ENCODE measurements at places on chromosomes 2 and 18.

GRCh38 chr2:218567797-218568189, 358 bp downstream of the USP37 start:
- peak; percentile 51 for DNase-seq

DNA sequence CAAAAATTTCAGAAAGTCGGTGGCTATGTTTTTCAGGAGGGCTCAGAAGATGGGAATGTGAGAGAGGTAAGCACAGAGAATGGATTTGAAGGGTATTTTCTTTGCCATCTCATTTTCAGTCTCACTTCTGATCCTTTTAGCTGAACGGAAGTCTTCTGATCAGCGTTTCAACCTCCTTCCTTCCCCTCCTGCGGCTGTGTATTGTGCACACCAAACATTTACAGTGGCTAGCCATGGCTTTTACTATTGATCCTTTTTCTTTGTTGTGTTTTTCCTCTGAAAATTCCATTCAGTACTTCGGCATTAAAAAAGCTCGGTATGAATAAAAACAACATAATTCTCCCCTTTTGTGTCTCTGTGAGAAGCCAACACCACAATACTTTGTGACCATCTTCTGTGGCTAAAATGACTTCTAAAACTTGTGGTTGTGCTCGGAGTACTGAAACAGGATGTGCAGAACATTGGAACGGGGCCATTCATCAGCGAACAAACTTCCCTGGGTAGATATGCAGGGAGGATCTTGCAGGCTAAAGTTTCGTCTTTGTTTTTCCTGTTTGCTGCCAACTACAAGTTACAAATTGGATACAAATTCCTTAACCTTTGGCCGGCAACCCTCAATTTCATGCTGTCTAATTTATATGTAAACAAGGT, 260.8 kb upstream of the FAM98A start:
- no peak for DNase-seq

GRCh38 chr18:76351961-76352581, 143.0 kb downstream of the ZNF516 start:
- no peak for DNase-seq

GRCh38 chr2:168528469-168528868, 72.4 kb downstream of the CERS6 start:
- DNase-seq, result no peak

DNA sequence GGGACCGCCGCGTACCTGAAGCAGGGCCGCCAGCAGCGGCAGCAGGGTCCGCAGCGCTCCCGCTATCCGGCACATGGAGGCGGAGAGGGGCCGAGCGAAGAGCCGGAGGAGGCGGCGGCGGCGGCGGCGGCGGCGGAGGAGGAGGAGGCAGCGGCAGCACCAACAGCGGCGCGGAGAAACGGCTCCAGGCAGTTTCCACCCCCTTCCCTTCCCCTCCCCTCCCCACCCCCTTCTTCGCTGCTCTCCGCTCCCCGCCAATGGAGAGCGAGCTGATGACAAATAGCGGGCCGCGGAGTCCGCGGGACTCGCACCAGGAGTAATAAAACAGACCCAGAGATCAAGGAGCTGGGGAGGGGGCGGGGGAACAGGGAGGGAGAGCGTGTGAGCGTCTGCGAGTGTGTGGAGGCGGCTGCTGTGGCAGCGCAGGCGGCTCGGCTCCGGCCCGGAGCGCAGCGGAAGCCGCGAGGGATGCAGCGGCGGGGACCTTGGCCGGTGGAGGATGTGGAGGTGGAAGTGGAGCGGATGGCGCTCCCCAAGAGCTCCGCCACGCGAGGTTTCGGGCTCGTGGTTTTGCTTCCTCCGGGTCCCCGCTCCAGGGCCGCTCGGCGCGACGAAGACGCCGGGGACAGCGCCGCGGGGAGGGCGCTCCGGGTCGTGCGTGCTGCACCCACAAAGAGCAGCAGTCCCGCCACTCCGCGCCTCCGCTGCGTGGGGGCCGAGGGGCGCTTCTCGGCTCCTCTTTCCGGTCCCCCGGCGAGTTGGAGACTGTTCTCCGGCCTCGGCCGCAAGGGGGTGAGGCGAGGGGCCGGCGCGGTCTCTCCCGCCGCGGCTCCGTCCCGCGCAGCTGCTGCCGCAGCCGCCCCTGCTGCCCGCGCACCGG, at the start of gene CDH2:
Gene CDH2 (minus strand): TSS at position 183 of the 880 bp plus-strand sequence. CDS start 108 bp downstream, at position 75.
- no peak for DNase-seq

GRCh38 chr18:10057894-10058791, 144.3 kb downstream of the VAPA start:
- no peak for DNase-seq

DNA sequence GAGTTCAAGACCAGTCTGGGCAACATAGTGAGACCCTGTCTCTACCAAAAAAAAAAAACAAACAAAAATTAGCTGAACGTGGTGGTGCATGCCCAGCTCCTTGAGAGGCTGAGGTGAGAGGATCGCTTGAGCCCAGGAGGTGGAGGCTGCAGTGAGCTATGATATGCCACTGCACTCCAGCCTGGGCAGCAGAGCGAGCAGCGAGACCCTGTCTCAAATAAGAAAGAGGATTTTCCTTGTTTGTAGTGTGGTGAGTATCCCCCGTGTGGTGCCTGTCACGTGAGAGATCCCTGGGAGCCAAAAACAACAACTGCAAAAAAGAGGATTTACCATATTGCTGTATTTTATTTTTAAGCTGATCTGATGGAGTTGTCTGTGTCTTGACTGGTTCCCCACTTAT, 9.2 kb downstream of the EML4 start:
- no peak for DNase-seq

- no peak for DNase-seq
Observed at GRCh38 chr2:67499989-67500388, 102.9 kb downstream of the ETAA1 start.

- DNase-seq, result no peak
Observed at GRCh38 chr18:67652288-67652687, 135.8 kb upstream of the DSEL start.

DNA sequence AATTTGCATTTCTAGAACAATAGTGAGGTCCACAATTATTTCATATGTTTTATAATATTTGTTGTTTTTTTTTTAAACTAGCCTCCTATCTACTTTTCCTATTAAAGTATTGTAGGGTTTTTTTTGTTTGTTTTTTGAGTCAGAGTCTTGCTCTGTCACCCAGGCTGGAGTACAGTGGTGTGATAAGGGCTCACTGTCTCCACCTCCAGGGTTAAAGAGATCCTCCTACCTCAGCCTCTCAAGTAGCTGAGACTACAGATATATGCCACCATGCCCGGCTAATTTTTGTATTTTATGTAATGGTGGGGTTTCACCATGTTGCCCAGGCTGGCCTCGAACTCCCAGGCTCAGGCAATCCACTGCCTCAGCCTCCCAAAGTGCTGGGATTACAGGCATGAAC, 122.5 kb downstream of the SLC39A10 start:
- no peak for DNase-seq

- DNase-seq, result no peak
Observed at GRCh38 chr2:172445851-172446250, 18.5 kb downstream of the ITGA6 start.

DNA sequence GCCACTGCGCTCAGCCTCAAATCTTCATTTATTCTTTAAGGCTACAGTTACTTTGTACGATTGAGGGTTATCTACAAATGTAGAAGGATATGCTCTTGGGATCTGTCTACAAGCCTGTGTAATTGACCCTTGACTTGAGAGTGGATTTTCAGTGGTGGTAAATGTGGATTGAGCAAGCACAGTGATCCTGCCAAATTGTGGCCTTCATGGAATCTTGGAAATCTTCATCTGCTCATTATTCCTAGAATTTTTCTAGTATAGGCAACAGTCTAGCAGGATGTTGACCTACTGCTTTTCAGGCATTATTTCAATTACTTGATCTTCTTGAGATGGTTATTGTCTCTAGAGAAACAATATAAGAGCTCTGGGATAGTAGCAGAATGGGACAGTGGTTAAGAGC, 226.1 kb upstream of the REV1 start:
- DNase-seq, result no peak

DNA sequence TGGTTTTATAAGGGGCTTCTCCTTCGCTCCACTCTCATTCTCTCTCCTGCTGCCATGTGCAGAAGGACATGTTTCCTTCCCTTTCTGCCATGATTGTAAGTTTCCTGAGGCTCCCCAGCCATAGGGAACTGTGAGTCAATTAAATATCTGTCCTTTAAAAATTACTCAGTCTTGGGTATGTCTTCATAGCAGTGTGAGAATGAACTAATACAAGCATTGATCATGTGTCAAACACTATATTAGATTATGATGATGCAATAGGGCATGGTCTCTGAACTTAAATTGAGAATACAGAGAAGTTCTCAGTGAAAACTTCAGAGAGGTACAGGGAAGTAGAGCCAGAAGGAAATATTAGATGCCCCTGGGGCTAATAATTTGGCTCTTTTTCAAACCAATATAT, 5.9 kb upstream of the MAP4K3 start:
- no peak for DNase-seq

GRCh38 chr2:68741805-68742306, 7.2 kb downstream of the ARHGAP25 start:
- DNase-seq, result no peak

GRCh38 chr2:111945444-111946293, 47.3 kb downstream of the MERTK start:
- DNase-seq, result no peak

GRCh38 chr2:133365117-133365516, 203.1 kb downstream of the NCKAP5 start:
- no peak for DNase-seq

- no peak for DNase-seq
Observed at GRCh38 chr2:85961754-85962153, 73.0 kb upstream of the ST3GAL5 start.

DNA sequence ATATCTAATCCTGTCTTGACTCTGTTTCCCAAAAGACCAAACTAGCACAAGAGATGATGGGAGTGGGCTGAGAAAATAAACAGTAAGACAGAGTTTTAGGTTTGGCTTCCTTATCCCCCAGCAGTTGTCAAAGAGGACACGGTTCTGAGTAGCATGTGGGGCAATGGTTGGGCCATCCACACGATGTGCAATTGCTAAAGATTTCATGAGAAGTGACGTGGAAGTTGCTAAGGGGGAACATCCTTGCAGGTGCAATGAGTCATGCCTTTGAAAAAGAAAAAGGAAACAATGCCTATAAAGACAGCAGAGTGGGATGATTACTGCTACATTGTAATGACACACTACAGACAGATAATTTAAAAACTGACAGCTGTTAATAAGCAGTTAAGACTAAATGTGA, 1395.8 kb downstream of the LRP1B start:
- DNase-seq, result no peak

DNA sequence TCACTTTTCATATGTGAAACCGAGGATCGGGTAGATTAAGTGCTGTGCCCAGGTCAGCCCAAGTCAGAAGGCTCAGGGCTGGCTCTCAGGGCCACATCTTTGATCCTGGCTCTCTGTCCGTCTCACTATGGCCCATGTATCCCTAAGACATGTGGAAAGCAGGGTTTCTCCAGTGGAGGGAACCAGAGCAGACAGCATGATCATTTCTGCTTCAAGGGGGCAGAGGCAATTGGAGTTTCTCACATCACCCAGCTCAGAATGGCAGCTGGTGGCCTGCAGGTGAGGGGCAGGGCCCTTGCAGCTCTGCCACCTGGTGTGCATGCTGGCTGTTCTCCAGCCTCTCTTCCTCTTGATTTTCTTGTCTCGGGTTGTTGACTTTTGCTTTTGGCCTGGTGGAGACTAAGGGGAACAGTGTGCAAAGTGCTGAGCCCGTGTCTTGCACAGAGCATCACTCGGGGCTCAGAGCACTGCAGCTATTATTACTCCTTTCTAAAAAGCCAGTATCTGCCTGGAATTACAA, 27.0 kb downstream of the LDLRAD4 start:
- no peak for DNase-seq

GRCh38 chr2:216170076-216170763, 61.1 kb downstream of the XRCC5 start:
- no peak for DNase-seq

- no peak for DNase-seq
Observed at GRCh38 chr2:156099382-156099781, 233.1 kb downstream of the NR4A2 start.
